ENCODE measurements at places on chromosomes 3 and 15.
A peak's percentile ranks its signal among the peaks of the same experiment; 100 is the strongest.

GRCh38 chr3:61560517-61561373 lies 626 bp upstream of the PTPRG start:
- peak; percentile 89 for DNase-seq

DNA sequence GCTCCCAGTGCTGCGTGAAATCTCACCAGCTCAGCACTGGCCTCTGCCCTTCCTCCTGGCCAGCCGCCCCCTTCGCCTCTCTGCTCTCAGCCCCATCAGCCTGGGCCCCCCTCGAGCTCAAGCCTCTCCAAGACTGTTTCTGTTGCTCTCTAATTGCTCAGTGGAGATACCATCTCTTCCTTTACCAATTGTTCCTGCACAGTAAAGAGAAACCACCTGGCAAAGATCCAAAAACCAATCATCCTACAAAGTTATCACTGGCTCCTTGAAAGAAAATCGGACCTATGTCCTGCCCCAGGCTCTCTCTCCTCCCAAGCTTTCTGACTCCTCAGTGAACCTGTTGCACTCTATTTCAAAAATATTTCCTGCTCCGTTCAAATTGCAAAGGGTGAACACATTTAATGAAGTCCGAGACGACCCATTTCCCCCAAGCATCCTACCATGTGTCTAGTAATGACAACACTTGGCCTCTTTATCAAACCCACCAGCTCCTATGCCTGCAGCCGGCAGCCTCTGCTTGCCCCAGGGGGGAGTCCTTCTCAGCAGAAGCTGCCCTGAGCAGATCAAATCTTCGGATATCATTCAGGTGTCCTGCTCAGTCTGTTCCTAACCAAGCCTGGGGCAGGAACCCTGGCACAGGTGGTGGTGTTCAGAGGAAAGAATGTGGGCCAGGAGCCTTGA lies 53.7 kb upstream of the FAM174B start:
- no peak for DNase-seq

DNA sequence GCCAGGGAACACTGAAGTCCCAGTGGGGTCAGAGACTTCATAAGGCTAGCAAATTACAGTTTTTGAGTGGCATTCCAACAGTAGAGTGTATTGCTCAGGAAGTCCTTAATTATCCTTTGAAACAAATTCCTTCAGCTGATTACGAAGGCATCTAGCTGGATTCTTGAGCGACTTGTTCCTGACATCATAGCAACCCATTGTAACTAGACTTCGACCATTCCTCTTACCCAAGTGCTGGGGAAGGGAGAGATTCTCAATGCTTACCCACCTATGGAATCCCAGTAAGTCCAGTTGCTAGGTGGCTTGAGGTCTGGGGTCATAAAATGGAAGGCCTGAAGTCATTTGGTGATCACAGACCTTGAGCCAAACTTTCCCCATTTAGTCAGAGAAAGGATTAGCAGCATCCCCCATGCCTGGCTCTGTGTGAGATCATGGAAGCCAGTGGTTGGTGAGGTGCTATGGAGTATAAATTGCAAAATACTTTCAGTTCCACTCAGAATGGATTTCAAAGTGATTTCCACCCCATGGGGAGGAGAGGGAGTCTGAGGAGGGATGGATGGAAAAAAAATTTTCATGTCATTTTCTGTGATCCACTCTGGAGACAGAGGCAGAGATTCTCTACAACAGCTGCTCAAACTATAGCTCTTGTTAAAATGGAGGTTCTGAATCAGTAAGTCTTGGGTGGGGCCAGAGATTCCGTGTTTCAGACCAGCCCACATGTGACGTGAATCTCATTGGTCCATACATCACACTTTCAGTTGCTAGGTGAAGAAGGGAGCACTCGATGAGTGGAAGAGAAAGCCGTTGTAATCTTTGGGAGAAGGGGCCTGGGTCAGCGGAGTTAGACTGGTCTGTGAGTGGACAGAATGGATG lies 45.7 kb downstream of the CD86 start:
- DNase-seq: peak; percentile 8

DNA sequence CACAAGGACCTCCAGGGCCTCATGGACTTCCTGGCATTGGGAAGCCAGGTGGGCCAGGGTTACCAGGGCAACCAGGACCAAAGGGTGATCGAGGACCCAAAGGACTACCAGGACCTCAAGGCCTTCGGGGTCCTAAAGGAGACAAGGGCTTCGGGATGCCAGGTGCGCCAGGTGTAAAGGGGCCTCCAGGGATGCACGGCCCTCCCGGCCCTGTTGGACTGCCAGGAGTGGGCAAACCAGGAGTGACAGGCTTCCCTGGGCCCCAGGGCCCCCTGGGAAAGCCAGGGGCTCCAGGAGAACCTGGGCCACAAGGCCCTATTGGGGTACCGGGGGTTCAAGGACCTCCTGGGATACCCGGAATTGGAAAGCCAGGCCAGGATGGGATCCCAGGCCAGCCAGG lies 23.2 kb upstream of the CMSS1 start:
- DNase-seq: no peak

GRCh38 chr3:177813322-177813721 lies 616.0 kb upstream of the TBL1XR1 start:
- DNase-seq: peak; percentile 43

- no peak for DNase-seq
These were observed 12.2 kb downstream of the TMEM43 start for GRCh38 chr3:14137004-14137403.

DNA sequence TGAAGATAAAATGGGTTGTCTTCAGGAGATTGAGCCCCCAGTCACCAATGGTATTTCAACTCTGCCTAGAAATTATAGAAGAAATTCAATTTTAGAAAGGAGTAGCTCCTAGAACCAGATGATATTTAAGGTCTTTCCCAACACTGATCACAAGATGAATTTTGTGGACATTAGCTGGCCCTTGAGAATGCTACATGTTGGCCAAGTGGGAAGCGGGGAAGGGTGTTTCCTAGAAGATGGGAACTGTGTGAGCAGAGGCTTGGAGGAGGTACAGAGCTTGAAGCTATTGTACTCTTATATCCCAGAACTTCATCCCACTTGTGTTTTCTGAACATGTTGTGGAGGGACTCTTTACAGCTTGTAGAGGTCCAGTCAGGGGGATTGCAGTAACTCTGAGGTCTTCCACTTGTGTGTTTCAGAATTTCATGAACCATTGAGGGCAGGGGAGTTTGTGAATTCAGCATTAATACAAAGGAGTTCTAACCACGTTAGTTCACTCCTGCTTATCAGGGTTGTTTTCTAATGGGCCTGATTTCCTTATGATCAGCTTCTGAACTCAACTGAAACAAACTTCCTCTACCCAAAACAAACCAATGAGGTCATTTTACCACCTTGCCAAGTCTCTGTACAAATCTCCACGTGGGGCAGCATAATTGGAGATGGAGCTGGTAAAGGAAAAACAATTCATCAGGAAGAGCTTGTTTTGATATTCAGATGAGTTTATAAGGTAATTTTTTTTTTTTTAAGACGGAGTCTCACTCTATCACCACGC lies 152.6 kb upstream of the TPM1 start:
- no peak for DNase-seq
